Retina (tissue), 1 donor: ENCODE measurements at places on chromosomes 7 and 10.

GRCh38 chr7:148026713-148027112 lies 563.9 kb upstream of the C7orf33 start:
- DNase-seq, result no peak

DNA sequence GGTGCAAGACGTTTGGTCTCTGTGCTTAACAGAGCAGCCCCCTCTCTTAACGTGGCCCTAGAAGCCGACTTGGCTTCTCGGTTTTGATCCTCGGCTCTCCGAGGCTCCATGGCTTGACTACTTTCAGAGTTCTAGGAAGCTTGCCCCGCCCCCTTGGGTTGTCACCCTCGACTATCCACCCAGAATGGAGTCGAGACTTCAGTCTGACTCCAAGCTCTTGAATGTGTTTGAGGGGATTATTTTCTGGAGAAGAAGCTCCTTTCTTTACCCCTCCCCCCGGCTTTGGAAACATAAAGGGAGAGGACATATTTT lies 448 bp downstream of the SEC24C start:
- no peak for DNase-seq

- DNase-seq, result peak; percentile 2
Measured at GRCh38 chr10:91797048-91797690, 1.1 kb upstream of the TNKS2 start.

DNA sequence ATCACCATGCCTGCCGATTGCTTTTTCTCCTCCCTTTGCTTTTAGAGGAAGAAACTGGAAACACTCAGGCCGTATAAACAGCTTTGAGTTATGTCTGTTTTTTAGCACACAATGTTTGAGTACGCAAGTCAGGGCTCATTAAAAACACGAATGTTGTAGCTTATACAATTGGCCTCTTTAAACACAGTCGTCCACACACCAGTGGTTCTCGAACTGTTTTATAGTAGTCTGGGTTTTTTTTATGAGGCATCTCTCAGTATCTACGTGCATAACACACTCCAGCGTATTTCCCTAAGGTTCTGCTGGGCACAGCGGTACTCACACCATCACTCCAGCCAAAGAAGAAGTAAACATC lies 13.4 kb upstream of the CARD11 start:
- no peak for DNase-seq

DNA sequence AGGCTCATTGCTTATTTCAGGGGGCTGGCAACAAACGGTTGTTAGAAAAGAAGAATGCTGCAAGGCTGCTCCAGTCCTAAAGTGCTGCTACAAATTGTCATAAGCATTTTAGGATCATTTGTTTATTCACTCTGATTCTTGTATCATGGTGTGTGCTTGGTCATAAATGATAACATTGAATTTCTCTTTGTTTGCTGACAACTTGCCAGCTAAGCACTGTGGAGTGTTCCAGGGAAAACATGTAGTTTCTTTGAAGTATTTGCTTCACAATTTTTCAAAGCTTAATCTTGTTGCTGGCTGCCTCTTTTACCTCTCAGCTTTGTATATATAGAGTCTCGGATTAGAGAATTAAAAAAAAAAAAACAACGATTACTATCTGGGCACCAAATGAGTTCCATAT lies 263.0 kb downstream of the PHF14 start:
- no peak for DNase-seq

GRCh38 chr10:71408436-71409225 lies 11.9 kb downstream of the CDH23 start:
- DNase-seq, result no peak

DNA sequence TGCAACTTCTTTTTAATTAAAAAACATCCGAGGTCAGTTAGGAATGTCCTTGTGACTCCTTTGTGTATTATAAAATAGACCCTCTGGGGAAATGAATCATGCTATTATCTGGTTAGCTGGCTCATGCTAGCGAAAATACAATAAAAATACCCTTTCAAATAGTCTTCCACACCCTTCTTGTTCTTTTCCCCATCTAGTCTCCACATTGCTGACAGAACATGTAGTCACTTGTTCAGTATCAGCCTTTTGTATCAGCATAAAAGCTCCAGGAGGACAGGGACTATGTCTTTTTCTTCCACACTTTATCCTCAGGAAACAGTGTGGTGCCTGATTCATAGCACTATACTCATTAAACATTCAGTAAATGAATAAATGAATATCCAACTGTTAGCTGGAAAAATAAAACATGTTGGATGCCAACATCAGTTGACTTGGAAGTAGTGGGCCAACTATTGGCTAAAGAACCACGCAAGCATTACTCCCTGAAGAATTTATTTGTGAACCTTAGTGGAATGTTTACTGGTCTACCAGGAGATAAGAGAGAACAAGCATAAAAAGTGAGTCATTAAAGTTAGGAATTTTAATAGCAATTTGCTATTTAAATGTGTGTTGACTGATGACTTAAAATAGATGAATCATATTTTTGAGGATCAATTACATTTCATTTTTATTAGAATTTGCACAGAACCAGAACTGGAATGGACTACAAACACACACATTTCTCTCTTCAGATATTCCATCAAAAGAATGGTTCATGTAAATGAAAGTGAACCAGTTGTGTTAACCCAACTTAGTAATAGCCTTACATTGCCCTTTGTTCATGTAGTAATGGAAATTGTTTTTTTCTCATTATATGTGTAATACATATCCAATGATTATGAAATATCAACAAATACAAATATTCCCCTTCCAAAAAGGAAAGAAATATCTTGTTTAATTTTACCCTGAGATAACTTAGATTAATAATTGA lies 129.6 kb downstream of the DKK1 start:
- DNase-seq, result no peak

GRCh38 chr7:22823142-22823497 lies 471 bp upstream of the TOMM7 start:
- no peak for DNase-seq

- no peak for DNase-seq
Measured at GRCh38 chr7:112361154-112361553, 89.1 kb upstream of the IFRD1 start.

- no peak for DNase-seq
Measured at GRCh38 chr7:116075351-116076145, 45.0 kb upstream of the TFEC start.

DNA sequence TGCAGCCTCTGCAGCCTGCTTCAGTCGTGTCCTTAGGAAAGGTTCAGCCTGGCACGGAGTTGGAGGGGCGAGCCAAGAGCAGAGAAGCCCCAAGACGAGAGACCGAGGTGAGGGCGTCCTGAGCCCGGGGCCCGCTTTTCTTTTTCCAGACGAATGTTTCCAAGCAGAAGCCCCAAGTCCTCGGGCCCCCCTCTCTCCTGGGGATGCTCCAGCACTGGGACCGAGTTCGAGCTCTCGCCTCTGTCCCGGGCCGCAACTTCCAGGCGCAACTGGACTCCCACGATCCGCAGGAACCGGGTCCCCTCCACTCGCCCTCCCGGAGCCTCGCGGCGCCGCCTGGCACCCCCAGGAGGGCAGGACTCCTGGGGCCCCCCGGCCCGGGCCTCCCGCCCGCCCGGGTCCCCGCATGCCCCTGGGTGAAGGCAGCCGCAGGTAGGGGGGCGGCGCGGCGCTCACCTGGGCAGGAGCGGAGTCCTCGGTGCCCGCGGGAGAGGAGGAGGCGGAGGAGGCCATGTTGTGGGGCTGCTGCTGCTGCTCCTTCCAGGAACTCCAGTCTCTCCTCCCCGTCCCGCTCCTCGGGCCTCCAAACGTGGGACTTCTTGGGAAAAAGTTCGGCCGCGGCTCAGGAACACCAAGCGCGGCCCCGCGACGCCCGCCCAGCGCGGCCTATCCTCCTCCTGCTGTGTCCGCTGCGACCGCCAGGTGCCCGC lies 45.3 kb upstream of the CDK1 start:
- DNase-seq, result peak; percentile 73

DNA sequence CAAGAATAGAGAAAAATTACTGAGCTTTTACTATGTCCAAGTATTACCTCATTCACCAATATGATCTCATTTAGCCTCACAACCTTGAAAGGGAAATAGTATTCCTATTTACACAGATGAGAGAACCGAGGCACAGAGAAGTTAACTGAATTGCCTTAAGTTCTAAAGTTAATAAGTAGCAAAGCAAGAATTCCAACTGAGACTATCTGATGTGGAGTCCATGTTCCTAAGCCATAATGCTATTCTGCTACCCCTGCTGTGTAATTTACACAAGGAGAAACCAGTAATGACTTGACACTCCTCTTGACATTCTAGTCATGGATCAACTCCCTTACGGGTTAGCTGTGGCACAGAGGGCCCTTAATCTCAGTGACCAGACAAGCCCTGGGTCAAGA lies 60.7 kb downstream of the ABCB4 start:
- no peak for DNase-seq

DNA sequence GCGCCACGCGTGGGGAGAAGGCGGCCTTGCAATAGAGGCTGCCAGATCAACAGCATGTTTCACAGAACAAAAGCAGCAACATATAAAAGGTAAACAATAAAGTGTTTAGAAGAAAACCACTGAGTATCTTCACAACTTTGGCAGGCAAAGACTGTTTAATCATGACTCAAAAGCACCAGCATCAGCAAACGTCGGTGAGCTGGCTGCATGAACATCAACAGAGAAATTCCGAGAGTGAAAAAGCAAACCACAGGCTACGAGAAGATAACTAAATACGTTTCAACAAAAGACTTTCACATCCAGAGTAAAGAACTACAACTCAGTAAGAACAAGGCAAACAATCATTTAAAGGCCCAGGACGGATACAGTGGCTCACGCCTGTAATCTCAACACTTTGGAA lies 172.0 kb downstream of the MAD1L1 start:
- no peak for DNase-seq

DNA sequence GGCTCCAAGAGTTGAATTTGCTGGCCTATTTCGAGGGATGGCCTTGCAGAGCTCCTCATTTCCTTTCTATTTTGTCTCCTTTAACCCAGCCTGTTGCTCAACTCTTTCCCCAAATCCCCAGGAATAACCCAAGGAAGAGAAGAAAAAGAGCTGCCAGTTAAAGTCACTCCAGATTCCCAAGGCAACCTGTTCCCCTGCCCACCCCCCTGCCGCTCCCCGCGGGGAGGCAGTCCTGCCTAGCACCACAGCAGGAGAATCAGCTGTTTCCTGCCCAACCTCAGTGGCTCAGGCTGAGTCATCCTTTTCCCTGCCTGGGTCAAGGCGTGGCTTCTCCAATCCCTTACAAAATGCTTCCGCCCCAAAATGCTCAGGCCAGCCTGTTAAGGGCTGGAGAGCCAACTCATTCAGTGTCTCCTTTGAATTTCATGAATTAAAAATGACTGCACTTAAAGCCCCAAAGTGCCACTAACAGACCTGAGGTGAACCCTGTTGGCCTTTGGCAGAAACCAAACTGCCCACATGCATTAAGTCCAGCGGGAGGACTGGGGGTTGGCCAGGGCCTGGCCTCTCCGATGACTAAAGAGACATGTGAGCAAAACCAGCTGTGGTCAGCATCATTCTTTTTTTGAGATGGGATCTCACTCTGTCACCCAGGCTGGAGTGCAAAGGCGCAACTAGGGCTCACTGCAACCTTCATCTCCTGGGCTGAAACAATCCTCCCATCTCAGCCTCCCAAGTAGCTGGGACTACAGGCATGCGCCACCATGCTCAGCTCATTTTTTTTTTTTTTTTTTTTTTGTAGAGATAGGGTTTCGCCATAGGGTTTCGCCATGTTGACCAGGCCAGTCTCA lies 83.2 kb upstream of the KIF5B start:
- no peak for DNase-seq

GRCh38 chr10:18438361-18439126 lies 212.8 kb downstream of the NSUN6 start:
- DNase-seq, result no peak

DNA sequence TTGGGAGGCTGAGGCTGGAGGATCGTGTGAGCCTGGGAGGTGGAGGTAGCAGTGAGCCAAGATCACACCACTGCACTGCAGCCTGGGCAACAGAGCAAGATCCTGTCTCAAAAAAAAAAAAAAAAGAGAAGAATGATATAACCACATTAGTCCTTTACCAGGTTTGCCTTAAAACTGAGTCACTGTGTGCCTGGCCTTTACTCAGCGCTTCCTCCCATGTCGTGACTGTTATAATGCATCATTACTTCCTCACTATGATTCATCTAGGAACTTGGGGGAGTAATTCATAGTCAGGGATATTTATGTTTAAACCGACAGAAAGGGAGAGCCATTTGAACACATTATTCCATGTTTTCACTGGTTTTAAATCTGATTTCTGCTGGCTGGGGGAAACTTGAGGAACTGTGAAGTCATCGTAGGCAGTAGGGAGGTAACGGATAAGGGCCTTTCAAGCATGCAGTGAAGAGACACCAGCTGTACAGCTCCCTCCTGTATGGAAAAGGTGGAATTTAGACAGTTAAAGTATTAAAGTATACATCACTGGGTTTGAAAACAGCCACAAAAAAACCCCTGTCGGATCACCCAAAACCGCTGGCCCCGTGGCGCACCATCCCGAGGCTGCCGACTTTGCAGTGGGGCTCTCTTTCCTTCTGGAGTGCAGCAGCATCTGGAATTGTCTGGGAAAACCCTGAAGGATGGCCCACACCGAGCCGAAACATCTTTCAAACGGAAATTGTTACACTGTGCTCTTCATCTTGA lies 119.8 kb downstream of the NKX6-2 start:
- DNase-seq, result no peak

- no peak for DNase-seq
Measured at GRCh38 chr7:152556013-152556755, 119.8 kb downstream of the XRCC2 start.

- peak; percentile 92 for DNase-seq
Measured at GRCh38 chr10:121974535-121975294, at the start of gene NSMCE4A. TSS of gene NSMCE4A (minus strand) at chr10:121975217. CDS start at chr10:121975165, 52 bp downstream.

DNA sequence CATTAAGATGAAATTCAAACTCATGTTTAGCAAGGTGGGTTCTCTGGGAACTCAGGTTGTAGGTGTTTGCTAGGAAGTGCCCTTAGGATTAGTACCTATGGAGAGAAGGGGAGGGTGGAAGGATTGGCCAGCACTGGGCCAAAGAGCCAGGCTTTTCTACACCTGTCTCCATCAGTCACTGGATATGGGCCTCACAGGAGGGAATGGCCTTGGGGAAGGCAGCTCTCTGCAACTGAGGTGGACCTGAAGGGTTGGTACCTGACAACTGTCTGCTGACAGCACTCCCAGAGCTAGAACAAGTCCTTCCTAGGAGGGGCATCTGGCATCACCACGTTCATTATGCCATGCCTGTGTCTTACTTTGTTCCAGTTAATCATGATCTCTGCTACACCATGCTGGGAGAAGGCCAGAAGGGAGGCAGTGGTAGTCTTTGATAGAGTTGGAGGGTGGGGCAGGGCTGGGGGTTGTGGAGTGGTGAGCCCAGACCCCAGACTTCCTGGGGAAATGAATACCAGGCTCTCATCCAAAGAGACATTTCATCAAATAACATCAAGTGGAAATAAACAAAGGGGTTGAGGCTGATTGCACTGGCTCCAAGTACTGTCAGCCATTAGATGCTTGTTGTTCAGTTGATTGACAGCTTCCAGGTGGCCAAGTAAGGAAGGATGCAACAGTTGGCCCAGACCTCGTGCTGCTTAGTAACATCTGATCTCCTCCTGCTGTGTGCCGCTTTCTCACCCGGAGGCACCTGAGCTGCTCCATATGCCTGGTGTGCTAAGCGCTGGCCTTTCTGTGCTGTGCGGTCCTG lies 70.6 kb upstream of the PIK3CG start:
- no peak for DNase-seq

GRCh38 chr7:6235029-6235871 lies 37.2 kb downstream of the CYTH3 start:
- DNase-seq, result no peak
